ENCODE measurements at places on chromosomes 5 and 9.

DNA sequence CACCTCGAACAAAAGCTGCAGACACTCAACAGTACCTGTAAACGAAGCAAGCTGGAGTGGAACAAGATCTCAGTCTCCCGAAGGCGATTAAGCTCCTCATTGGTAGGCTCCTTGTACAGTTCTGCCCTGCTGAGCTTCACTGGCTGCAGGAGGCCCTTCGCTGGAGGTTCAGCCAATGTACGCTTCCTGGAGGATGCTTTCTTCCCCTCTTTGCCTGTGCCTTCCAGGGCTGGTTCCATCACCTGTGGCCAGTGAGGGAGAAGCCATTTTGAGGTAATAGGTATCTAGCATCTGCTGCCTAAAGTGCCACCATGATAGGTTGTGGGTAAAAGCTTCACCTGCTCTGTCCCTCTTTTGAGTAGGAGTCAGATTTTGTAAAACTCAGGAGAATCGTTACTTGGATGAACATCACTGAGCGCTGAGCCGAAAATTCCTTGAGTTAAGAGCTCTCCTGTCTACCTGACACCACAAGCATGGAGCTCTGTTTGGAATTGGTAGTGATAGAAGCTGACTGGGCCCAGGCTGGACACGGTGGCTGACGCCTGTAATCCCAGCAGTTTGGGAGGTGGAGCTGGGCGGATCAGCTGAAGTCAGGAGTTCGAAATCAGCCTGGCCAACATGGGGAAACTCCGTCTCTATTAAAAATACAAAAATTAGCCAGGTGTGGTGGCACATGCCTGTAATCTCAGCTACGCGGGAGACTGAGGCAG is 1.4 kb downstream of the NOL6 start:
- DNase-seq, result no peak

GRCh38 chr5:32258424-32258823 is 54.3 kb downstream of the MTMR12 start:
- DNase-seq, result no peak

- no peak for DNase-seq
These were observed 818.2 kb downstream of the TLR4 start for GRCh38 chr9:118522093-118523028.

GRCh38 chr9:660227-660626 is 181.3 kb upstream of the DMRT1 start:
- no peak for DNase-seq
